ENCODE measurements at places on chromosomes 16 and 17.

GRCh38 chr17:4482338-4483011 is 16.2 kb upstream of the SPNS2 start:
- no peak for DNase-seq

DNA sequence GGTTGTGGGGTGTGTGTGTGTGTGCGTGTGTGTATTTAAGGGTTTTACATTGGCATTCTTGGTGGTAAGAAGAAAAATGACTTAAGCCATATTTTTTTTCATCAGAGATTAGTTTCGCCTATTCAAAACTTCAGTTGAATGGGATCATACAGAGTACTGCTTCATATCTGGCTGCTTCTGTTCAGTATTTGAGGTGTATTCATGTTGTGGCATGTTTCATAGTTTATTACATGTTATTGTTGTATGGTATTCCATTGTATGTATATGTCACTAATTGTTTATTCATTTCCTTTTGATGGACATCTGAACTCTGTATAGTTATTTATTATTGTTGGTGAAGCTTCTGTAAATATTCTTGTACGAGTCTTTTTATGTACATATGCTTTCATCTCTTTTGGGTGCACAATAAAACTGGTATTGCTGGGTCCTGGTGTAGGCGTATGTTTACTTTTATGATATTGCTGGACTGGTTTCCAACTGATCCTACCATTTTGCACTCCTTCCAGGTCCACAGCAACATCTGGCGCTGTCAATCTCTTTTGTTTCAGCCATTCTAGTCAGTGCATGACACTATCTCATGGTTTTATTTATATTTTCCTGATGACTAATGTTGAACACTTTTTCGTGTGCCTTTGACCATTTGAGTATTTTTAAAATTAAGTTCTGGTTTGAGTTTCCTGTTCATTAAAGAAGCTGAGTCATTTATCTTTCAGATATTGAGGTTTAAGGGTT is 77.4 kb upstream of the MAF start:
- no peak for DNase-seq

- no peak for DNase-seq
These were observed 160.0 kb upstream of the TNRC6C start for GRCh38 chr17:77798481-77798880.

DNA sequence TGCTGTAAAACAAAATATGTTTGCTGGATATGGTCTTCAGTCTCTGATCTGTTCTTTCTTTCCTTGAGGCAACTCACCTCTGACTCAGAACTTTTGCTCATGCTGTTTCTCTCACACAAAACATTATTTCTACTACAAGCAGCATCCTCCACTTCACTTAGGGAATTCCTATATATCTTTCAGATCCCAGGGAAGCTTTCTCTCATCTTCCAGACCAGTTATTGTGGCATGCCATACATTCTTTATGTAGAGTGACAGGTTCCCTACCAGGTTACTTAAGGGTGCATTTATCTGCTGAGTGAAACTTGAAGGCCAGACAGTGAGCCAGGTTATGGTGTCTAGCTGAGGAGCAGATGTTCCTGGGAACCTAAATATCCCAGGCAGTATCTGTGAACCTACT is 1226.0 kb downstream of the CDH8 start:
- no peak for DNase-seq

DNA sequence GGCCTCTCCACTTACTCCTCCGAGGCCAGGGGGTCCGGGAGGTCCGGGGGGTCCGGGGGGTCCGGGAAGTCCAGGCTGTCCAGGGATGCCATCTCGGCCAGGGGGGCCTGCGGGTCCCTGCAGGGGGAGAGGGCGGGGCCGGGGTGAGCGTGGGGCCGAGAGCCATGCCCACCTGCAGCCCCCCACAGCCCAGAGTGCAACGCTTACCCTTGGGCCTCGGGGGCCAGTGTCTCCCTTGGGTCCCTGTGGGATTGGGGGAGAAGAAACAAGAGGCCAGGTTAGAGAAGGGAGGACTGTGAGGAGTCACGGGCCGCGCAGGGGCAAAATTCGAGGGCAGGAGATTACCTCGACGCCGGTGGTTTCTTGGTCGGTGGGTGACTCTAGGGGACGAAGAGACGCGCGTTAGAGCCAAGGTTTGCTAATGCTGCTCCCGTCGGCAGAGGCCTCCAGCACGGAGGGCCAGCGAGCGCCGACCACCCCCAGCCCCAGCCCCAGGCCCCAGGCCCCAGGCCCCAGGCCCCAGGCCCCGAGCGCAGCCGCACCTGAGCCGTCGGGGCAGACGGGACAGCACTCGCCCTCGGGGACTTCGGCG is 2.1 kb downstream of the COL1A1 start:
- DNase-seq: no peak

DNA sequence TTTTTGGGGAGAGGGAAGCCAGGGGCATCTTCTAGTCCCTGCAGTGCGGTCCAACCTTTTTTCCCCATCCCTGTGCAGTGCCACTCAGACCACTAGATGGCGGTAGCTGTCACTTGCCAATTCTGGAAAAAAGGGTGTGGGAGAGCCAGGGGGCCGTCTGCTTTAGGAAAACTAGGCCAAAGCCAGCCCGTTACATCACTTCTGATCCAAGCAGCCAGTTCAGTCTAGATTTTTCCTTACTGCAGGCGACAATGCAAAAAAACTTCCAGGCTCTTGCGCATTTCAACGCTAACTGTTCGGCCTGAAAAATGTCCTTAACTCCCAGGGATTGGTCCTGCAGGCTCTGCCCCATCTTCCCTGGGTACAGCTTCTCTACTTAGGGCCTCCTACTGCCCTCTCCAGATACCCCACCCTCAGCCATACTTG is 69.2 kb upstream of the CES5A start:
- DNase-seq: peak; percentile 16

- no peak for DNase-seq
These were observed 1.2 kb downstream of the ORMDL3 start for GRCh38 chr17:39926135-39926587.

DNA sequence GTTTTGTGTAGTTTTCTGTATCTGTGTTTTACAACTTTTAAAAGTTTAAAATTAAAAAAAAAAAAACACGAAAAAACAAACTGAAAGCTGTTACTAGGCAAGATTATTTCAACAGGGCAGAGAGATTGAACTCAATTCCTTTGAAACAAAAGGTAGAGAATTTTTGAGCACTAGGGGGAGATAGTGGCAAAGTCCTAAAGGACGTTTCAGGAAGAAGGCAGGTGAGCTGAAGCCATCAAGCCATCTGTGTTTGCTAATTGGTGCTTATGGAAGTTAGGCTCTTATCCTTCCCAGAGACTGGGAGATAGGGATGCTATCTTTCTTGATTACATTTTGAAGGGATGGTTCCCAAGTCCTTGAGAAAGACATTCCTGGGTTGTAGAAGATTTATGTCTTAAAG is 70.6 kb upstream of the CLEC3A start:
- peak; percentile 32 for DNase-seq

GRCh38 chr17:69058165-69058564 is 2.6 kb downstream of the ABCA9 start:
- no peak for DNase-seq

Measured in hematopoietic multipotent progenitor cell (in vitro differentiated cells).